Spleen (tissue), 13 donors: ENCODE measurements at places on chromosomes 6 and 20. TPM values are rescaled to one million over a fixed set of nuclear protein-coding genes. Genes with fewer than 3 reads are reported as not detected.

The SNAI1 gene
- 8.3 TPM for total RNA-seq

DNA sequence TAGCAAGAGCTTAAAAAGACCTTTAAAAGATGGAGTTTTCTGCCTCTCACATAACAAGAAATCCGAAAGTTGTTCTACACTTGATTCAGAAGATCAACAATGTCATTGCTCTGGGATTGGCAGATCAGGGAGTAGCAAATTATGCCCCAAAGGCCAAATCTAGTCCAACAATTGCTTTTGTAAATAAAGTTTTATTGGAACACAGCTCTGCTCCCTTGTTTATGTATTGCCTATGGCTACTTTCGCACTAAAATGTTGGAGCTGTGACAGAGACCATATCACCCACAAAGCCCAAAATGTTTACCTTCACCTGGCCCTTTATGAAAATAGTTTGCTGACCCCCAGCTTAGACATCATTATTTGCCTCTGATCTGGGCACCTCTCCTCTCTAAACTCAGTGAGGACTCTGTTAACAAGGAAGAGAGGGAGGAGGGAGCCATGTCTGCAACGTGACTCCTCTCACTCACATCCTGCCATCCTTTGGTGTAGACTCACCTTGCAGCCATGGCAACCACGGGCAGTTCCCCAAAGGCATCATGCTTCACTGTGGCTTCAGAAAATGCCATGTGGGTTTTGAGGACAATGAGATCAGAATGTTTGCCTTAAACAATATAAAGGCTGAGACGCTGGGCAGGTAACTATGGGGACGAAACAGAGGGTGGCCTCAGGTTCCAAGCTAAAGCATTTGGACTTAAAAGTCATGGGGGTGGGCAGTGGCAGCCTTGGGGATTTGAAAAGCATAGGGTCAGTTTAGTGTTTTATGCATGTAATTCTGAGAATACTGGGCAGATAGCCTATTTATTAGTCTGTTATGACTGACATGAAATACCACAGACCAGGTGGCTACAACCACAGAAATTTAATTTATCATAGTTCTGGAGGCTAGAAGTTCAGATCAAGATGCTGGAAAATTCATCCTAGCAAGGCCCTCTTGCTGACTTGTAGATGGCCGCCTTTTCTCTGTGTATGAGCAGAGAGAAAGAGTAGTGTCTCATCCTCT lies 149.7 kb upstream of the TNFAIP3 start:
- DNase-seq, result no peak

DNA sequence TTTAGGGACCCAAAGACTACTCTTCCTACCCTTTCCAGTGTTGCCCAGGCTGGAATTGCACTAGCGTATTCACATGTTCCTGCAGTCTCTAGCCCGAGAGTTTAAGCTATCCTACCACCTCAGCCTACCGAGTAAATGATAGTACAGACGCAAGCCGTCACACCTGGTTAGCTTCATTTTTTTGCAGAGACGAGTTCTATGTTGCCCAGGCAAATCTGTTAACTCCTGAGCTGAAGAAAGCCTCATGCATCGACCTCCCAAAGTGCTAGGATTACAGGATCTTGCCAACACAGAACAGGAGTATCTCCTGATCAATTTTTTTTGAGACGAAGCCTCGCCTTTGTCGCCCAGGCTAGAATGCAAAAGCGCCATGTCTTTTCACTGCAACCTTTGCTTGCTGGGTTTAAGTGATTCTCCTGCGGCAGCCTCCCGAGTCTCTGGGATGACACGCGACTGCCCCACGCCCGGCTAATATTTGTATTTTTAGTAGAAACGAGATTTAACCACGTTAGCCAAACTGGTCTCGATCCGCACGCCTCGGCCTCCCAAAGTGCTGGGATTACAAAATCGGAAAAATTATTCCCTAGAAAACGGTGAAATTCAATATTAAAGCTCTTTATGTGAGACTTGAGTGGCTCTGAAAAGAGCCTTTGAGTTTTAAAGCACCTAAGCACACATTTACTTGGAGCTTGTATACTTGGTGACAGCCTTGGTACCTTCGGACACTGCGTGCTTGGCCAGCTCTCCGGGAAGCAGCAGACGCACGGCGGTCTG lies 128.5 kb downstream of the HFE start:
- DNase-seq, result peak; percentile 78

GRCh38 chr6:158630938-158631616 lies 13.5 kb downstream of the DYNLT1 start:
- DNase-seq, result no peak

GRCh38 chr20:3646651-3647050 lies 16.5 kb downstream of the GFRA4 start:
- no peak for DNase-seq

DNA sequence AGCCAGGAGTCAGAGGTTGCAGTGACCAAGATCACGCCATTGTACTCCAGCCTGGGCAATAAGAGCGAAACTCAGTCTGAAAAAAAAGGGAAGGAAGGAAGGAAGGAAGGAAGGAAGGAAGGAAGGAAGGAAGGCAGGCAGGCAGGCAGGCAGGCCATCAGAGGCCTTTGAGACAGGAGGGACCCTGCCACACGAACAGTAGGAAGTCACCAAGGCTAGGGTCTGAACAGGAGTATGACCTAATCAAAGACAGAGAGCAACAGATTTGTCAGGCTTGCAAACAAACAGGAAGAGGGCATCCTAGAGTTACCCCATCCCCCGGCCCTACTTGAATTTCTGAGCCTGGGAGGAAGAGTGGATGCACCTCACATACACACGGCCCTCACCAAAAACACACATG lies 67.1 kb downstream of the FGD2 start:
- DNase-seq, result no peak

DNA sequence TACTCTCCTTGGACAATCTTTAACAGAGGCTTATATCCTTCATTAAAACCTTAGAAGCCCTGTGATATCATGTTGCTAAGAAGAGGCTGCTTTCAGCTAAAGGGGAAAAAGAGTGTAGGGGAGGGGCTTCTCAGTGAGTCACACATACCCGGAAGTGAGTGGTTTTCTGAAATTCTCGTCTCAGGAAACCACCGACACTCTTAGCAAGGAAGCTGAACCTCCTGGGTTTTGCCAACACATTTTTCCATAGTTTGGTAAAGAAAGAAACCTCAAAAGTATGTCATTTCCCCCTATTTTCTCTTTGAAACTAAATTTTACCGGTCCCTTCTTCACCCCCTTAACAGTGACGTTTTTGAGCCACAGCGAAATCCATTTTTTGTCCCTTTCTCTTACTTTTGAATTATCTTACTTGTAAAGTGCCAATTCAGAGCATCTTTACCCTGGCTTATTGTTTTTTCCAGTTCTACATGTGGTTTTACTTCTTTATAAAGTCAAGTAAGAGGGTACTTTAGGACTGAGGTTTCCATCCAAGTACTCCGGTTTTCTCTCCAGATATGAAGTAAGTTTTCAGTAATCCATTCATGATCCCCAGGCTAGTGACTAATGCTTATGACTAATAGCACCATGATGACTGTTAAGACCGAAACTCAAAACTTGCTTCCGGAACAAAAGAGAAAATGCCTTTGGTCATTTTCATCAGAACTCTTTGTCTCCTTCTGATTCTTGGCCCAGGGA lies 219.3 kb downstream of the ARHGAP18 start:
- DNase-seq, result no peak

DNA sequence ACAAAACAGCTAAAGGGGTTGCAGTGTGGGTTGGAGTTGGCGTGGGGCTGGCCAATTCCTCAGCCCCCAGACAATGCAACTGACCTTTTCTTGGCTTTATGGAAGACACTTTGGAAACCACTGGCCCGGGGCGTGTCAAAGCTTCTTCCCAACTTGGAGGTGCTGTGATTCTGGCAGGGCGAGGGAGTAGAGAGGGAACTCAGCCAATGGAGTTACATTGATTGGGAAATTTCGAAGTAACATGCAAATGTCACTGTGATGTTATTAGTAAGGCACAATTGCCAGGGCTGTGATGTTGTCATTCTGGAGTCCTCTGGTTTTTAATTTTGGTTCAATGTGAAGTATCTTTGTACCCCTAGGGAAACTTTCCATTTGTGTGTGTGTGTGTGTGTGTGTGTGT lies 41.5 kb upstream of the EPB41L1 start:
- DNase-seq, result no peak

- no peak for DNase-seq
Measured at GRCh38 chr20:41468994-41469600, 102.5 kb upstream of the EMILIN3 start.

The ATP5F1E gene
- 26.9 TPM for total RNA-seq

The SLCO4A1 gene
- 7.1 TPM for total RNA-seq

GRCh38 chr6:12529364-12530019 lies 187.1 kb upstream of the PHACTR1 start:
- DNase-seq, result no peak

DNA sequence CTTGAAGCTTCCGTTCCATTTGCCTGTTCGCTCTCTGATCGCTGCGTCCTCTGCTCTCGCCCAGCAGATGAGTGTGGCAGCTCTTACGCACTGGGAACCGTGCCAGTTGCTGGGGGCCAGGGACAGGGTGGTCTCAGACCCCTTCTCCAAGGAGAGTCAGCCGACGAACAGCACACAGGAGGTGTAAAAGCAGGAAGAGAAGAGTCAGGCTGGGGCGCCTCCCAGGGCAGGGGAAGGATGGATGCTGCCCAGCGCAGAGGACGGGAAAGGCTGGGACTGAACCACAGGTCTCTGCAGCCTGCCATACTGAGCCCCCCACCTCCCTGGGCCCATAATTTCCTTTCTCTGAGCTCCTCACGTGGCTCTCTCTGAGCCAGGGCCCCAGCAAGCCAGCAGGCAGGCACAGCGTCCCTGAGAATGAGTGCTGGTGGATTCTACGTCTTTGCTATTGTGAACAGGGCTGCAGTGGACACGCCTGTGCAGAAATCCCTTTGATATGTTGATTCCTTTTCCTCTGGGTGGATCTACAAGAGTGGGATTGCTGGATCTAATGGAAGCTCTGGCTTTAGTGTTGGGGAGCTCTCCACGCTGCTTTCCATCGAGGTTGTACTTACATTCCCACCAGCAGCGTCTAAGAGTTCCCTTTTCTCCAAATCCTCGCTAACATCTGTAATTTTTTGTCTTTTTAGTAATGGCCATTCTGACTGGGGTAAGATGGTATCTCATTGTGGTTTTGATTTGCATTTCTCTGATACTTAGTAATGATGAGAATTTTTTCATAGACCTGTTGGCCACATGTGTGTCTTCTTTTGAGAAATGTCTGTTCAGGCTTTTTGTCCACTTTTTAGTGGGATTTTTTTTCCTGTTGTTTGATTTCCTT lies 104.1 kb downstream of the PSMB1 start:
- peak; percentile 50 for DNase-seq

The OVOL2 gene
- not detected for total RNA-seq

GRCh38 chr20:23225407-23226060 lies 125.1 kb upstream of the NXT1 start:
- no peak for DNase-seq

GRCh38 chr6:20124545-20124944 lies 87.7 kb downstream of the MBOAT1 start:
- DNase-seq, result no peak

The LY6G6F gene
- 2.2 TPM for total RNA-seq

GRCh38 chr6:52976149-52976548 lies 18.9 kb downstream of the GSTA4 start:
- DNase-seq, result no peak

The SLC35F1 gene
- 2.6 TPM for total RNA-seq

The KCNB1 gene
- 3.2 TPM for total RNA-seq

GRCh38 chr6:129849456-129849855 lies 11.7 kb downstream of the TMEM244 start:
- DNase-seq, result no peak

The PRSS35 gene
- total RNA-seq, result 0.37 TPM

The ZC3H12D gene
- total RNA-seq, result 28.0 TPM

- DNase-seq, result no peak
Measured at GRCh38 chr6:72382602-72383529, 239.0 kb upstream of the KCNQ5 start.

- DNase-seq, result no peak
Measured at GRCh38 chr20:16397086-16397485, 176.2 kb downstream of the KIF16B start.

The TCF15 gene
- total RNA-seq, result not detected

The CSTF1 gene
- total RNA-seq, result 29.2 TPM

DNA sequence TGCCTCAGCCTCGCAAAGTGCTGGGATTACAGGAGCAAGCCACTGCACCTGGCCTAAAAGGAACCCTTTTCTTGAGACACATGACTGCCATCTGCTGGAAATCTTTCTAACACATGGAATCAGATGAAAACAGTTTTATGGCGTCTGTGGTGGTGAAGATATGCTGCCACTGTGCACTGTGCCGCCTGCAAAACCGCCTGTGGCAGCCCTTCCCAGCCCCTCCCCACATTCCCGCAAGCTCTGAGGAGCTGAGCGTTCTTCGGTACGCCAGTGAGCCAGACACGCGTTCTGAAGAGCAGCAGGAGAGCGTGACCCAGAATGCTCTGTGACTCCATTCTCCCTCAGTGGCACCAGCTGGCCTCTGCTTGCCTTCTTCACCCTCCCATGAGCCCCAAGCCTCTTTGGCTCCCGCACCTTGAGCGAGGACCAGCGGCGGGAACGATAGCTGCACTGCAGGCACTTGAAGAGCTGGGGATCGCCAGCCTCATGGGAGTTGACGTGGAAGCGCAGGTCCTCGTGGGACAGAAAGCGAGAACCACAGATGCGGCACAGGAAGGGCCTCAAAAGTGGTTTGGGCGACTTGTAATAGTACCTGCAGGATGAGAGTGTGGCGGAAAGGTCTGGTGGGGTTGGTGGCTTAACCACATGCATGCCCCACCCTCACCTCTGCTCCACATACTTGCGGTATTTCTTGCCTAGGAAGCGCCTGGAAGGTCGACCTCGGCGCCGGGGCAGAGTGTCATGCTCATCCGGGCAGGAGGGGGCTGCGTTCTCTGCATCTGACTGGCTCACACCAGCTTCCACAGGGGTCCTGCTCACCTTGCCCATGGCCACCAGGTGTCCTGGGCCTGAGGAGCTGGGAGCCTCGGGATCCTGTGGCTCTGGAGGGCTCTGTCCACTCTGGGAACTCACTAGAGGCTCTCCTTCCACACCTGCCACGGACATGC lies 8.7 kb downstream of the ZNF335 start:
- DNase-seq, result peak; percentile 73

DNA sequence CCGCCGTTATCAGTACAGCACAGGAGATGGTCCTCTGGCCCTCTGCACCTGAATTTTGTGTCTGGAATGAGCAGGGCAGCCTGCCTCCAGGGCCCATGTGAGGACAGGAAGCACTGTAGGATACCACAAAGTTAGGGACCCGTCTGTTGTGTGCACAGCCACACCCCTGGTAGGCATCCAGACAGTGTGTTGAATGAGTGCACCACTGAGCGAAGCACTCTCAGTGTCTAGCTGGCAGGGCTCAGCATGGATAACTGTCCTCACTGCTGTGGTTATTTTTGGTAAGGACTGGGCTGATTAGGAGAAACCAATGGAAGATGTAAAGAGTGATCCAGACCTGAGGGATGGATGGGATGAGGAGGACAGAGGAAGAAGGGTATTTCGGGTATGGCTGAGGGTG lies 178.7 kb downstream of the CLIC5 start:
- DNase-seq, result no peak

GRCh38 chr6:30769088-30769852 lies 24.9 kb upstream of the IER3 start:
- DNase-seq, result no peak

- no peak for DNase-seq
Measured at GRCh38 chr6:71608646-71609045, 277.7 kb upstream of the RIMS1 start.

- no peak for DNase-seq
Measured at GRCh38 chr6:134198093-134198492, 119.8 kb downstream of the SGK1 start.

- DNase-seq, result no peak
Measured at GRCh38 chr20:24136659-24137246, 148.2 kb upstream of the GGTLC1 start.

GRCh38 chr6:16031278-16031981 lies 97.5 kb upstream of the MYLIP start:
- no peak for DNase-seq
